ENCODE measurements at places on chromosomes 7 and 10. TPM values are rescaled to one million over a fixed set of nuclear protein-coding genes. Genes with fewer than 3 reads are reported as not detected.

Gene RNF148
- total RNA-seq: 1.6 TPM

Gene LRRN3
- 0.29 TPM for total RNA-seq

Gene CALHM1
- total RNA-seq: not detected

Gene EVX1
- 2.7 TPM for total RNA-seq

Gene ACSM6
- not detected for total RNA-seq

Gene CCL24
- total RNA-seq: 3.4 TPM

Gene MMP21
- total RNA-seq: 0.28 TPM

DNA sequence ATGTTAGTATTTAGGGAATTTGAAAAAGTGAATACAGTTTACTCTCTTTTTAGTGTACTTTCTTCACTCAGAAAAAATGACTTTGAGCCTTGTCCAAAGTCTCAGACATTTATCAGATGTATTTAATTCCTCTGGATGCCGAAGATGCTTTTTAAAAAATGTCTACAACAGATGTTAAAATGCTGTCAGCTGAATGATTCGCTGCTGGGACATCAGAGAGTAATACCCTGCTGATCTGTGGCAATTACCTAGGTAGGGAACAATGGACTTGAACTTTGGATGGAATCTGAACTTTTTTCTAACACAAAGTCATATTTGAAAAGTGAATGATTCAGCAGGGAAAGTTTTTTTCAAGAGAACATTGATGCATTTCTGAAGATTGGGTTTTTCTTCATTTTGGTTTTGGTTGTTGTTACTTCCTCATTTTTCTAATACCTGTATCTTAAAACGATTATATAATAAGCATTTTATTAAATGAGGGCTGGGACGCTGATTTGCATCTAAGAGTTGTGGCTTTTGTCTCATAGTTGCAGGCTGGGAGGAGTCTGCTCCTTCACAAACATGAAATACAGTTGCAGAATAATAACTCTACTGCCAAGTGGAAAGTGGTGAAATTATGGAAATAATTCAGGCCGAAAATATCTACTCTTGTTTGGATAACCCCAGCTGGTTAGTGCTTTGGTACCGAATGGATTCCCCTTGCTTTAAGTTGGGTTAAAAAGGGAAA is 98.0 kb downstream of the SPAG6 start:
- no peak for DNase-seq

- no peak for DNase-seq
Observed at GRCh38 chr7:48742079-48742798, 182.1 kb upstream of the CDC14C start.

- peak; percentile 65 for DNase-seq
Observed at GRCh38 chr7:285731-286130, 4.2 kb upstream of the FOXL3 start.

DNA sequence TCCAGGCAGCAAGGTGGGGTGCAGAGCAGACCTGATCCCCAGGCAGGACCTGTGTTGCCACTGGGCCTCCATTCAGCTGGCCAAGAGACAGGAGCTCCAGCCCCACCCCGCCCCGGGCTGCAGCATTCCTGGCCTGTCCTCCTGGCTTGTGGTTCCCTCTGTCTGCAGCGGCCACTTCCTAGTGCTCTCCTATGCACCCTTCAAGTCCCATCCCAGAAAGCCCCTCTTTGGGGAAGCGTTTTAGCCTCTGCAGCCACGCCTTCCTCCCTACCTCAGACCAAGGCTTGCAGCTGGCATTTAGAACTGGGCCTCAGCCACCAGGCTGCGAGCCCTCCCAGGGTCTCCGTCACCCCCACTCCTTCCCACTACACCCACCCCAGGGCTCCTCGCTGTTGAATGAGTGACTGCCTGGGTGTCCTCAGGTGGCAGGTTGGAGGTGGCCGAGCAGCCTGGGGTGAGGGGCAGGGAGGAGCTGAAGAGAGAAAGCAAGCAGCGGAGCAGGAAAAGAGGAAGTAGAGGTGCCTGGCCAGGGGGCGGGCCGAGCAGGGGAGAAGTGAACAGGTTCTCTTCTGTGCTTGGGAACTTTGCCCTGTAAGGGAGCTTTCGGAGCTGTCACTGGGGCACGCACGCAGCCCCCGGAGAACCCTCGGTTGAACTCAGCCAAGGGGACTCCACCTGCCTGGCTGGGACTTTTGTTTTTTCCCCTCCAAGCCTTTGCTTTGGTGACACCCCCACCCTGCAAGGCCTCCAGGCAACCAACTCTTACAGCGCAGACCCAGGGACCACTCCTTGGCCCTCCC is 109.1 kb upstream of the TNRC18 start:
- peak; percentile 89 for DNase-seq

DNA sequence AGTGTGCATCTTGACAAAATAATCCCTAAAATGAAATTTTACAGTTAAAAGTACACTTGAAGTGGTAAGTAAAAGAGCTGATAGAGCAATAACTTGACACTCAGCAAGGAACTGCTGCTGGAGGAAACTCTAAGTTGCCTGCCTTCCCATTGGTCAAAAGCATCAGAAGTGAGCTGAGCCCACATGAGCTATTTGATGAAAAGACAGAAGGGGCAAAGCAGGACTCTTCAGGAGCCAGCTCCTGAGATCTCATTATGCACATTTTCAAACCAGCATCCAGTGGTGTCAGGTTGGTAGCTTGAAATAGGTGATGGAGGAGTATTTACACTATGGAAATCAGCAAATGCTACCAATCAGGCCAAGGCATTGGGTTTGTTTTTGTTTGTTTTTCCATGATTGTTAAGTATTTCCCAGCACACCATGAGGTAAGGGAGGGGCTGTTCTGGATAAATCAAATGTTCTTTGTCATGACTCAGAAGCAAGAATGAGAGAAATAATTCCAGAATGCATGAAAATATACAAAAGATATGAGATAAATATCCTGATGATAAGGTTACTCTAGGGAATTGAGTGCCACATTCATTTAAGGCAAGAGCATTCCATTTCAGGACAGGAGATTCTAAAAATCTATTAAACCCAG is 316.6 kb downstream of the SNX13 start:
- DNase-seq: no peak

GRCh38 chr10:558891-559766 is 130.3 kb downstream of the DIP2C start:
- no peak for DNase-seq

DNA sequence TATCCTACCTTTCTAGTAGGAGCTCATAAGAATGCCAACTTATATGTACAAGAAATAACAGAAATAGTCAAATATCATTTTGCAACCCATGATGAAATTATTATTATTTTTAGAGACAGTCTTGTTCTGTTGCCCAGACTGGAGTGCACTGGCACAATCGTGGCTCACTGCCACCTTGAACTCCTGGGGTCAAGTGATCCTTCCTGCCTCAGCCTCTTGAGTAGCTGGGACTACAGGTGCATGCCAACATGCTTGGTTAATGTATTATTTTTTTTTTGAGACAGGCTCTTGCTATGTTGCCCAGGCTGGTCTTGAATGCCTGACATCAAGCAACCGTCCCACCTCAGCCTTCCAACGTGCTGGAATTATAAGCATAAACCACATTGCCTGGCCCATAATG is 44.8 kb downstream of the TNPO3 start:
- DNase-seq: no peak

- DNase-seq: no peak
Observed at GRCh38 chr10:88754287-88754686, 5.5 kb upstream of the LIPN start.

- DNase-seq: no peak
Observed at GRCh38 chr7:21996641-21997040, 50.9 kb upstream of the CDCA7L start.

DNA sequence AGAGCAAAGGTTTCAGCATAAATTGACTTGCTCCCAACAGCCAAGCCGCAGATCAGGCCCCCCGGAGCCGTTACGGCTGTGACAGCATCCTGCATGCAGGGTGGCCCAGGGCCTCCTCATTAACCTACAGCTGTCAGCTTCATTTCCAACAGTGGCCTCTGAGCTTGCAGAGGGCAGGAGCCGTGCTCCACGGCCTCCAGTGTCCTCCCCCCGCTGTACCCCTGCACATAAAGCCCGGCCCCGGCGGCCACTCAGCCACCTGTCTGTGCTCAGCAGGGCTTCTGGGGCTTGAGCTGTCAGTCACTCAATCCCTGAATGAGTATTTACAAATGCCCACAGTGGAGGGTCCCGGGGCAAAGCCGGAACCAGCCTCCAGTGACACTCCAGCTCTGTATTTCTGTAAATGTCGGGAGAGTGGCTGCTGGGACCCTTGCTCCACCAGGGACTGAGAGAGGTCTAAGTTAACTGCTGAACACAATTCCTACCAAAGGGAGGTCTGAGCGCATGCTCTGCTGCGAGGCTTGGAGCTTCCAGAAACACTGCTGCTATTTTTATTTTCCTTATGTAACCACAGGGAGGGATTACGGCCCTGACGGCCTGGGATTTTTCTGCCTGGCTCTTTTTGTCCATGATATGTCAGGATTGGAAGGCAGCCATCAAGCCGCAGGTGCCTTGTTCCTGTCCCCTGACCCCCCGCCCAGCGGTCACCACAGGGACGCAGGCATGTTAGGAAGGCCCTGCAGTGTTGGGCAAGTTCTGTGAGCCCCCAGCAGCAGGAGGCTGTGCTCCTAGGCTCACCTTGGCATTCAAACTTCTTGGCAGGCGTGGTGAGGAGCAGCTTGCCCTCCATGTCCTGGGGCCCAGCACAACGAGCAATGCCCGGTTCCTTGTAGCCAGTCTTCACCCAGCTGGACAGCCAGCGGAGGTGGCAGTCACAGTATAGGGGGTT is 165.0 kb downstream of the SLIT1 start:
- DNase-seq: no peak

DNA sequence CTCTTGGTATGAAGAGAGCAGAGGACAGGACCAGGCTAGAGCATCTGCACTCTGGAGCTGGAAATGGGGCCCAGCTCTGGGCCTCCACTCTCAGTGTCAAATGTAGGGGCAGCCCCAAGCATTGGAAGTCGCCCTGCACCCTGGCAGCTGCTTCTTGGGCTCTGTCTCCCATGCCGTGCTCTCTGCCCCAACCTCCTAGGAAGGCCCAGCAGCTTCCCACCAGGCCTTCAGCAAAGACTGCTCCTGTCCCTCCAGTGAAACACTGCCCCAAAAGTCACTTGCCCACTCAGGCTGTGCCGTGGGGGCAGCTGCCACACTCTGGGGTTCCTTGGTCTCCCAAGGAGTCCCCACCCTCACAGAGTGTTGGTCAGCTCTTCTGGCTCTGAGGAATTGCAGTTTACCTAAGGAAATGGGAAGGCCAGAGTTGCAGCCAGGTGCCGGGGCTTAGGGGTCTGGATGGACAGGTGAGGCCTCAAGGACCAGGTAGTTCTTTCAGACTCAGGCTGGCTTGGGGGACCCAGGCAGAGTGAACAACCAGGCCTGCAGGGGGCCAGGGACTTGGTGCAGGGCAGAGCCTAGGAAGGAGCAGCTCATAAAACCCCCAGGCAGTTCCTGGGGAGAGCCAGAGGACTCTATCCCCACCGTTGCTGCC is 9.4 kb upstream of the OPN4 start:
- no peak for DNase-seq

GRCh38 chr7:132536654-132537395 is 39.4 kb downstream of the PLXNA4 start:
- DNase-seq: no peak

GRCh38 chr10:110910138-110910537 is 8.8 kb downstream of the BBIP1 start:
- DNase-seq: no peak

- no peak for DNase-seq
Observed at GRCh38 chr7:48170506-48170905, 752 bp upstream of the ABCA13 start.

GRCh38 chr7:73715648-73716317 is 3.7 kb downstream of the STX1A start:
- DNase-seq: no peak

GRCh38 chr10:27997865-27998177 is 1.1 kb downstream of the ODAD2 start:
- DNase-seq: no peak

DNA sequence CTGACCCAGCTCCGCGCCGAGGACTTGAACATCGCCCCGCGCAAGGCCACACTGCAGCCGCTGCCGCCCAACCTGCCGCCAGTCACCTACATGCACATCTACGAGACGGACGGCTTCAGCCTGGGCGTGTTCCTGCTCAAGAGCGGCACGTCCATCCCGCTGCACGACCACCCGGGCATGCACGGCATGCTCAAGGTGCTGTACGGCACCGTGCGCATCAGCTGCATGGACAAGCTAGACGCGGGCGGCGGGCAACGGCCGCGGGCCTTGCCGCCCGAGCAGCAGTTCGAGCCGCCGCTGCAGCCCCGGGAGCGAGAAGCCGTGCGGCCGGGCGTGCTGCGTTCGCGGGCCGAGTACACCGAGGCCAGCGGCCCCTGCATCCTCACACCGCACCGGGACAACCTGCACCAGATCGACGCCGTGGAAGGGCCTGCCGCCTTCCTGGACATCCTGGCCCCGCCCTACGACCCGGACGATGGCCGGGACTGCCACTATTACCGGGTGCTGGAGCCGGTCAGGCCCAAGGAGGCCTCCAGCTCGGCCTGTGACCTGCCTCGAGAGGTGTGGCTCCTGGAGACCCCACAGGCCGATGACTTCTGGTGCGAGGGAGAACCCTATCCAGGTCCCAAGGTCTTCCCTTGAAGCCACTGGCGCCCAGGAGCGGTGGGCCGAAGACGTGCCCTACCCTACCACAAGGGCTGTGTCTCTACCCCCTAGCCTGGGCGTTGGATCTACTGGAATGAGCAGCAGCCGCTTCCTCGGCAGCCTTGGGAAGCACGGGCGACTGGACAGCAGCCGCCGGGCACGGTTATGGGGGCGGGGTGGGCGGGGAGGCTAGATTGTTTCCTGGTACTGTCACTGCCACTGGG is 945 bp downstream of the ADO start:
- DNase-seq: peak; percentile 77

- no peak for DNase-seq
Observed at GRCh38 chr7:192701-193480, 520 bp downstream of the FAM20C start.

DNA sequence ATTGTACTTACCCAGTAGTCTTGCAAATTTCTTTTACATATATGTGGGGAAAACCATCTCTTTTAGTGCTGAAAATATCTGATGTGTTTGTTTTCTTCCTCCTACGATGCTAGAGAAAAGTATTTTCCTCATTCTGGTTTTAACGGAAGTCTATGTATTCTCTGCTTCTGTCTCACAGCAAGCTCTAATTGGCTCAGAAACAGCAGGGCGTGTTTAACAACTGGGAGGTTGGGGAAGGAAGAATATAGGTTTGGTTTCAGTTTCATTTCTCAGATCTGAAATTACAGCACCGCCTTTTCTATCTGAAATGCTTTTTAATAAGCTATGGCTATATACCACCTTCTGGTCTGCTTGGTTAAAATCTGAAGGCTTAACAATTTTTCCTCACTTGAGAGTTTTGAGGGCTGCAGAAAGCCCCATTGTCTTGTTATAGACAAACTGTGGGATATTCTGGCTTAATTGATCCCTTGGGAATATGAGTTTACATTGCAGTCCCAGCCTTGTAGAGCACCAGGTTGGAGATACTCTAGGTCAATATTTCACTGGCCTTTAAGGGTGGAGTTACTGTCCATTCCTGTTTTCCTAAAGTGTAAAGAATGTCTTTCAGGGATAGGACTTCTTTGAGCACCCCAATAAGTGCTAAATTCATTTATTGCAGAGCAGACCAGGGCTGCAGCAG is at the start of gene SAMD9:
TSS of gene SAMD9 (minus strand) at position 128 of the 679 bp plus-strand sequence. CDS start 11,882 bp downstream, outside the sequence.
- peak; percentile 18 for DNase-seq
